DND-41 (cell line): ENCODE measurements at places on chromosomes 4 and X.

GRCh38 chr4:28639747-28640146 lies 1779.1 kb downstream of the STIM2 start:
- H3K27ac ChIP-seq, result no peak overlapping the region
- no peak overlapping the region for H3K4me3 ChIP-seq
- H3K27me3 ChIP-seq, result no peaks in the 10 kb centered on the region
- H3K36me3 ChIP-seq, result no peaks in the 10 kb centered on the region
- DNase-seq, result no peak

- H3K36me3 ChIP-seq, result no peaks in the 10 kb centered on the region
- no peak overlapping the region for H3K4me3 ChIP-seq
- DNase-seq, result no peak
- no peaks in the 10 kb centered on the region for H3K4me1 ChIP-seq
- no peaks in the 10 kb centered on the region for H3K27me3 ChIP-seq
These were observed 48.1 kb downstream of the UGT2A2 start for GRCh38 chr4:69591364-69591763.

DNA sequence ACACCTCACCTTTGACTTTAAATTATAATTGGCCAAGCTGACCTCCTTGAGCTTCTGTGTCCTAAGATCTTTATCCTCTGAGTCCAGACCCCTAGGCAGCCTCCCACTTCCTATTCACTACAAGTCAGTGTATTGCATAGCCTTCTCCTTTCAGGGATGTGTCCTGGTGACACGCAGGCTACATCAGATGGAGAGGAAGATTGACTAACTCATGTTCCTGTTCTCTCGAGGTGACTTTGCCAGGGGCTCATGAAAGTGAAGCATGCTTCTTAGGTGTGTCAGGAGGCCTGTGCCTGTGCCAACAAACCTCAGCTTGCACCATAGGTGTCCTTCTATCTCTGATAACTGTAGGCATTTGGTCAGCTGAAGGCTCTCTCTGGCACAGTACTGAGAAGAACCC lies 195.7 kb upstream of the HS3ST1 start:
- no peaks in the 10 kb centered on the region for H3K4me1 ChIP-seq
- no peak for DNase-seq
- no peaks in the 10 kb centered on the region for H3K27me3 ChIP-seq
- H3K4me3 ChIP-seq, result no peak overlapping the region
- no peaks in the 10 kb centered on the region for H3K36me3 ChIP-seq

DNA sequence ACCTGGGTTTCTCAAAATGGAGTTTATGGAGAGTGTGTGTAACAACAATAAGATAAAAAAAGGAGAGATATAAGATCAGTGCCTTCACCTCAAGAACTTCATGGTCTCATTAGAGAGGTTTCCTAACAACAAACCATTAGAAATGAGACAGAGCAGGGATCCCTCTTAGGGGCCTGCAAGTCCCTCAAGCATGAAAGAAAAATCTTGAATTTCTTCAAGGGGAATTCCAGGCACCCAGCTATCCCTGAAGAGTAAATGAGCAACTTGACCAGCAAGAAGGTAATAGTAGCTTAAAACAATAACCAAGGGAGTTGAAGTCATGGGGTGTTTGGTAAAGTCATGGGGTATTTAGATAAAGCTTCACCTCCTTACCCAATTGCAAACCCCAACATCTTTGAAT lies 49.7 kb upstream of the TLR3 start:
- H3K27ac ChIP-seq, result no peak overlapping the region
- no peaks in the 10 kb centered on the region for H3K4me1 ChIP-seq
- no peaks in the 10 kb centered on the region for H3K27me3 ChIP-seq
- H3K4me3 ChIP-seq, result no peak overlapping the region

DNA sequence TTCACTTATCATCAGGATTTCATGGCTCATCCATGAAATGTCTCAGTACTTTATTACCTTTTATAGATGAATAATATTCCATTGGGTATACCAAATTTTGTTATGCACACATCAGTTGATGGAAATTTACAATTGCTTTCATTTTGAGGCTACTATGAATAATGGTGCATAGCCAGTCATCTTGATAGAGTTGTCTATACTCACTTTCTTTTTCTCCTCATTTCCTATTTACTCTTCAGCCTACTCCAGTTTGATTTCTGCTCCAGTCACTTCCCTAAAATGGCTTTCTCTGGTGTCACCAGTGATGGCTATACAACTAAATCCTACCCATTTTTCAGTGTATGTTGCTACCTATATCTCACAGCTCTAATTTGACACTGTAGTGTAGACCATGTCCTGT lies 743.5 kb upstream of the MAGEB2 start:
- no peaks in the 10 kb centered on the region for H3K4me1 ChIP-seq
- no peaks in the 10 kb centered on the region for H3K27me3 ChIP-seq
- H3K27ac ChIP-seq, result no peak overlapping the region
- no peak for DNase-seq
